Stimulated activated CD4-positive, alpha-beta T cell treated with anti-CD3 and anti-CD28 coated beads, Interleukin-1b, Interleukin-23, amount 100 ng/mL, for 24 hours (primary cell): ENCODE measurements at places on chromosomes 4 and X.

GRCh38 chr4:54550395-54551171 lies 107.2 kb upstream of the KIT start:
- no peak for DNase-seq

GRCh38 chrX:68934421-68934820 lies 105.6 kb downstream of the EFNB1 start:
- DNase-seq: no peak

GRCh38 chr4:155972098-155972497 lies 18.4 kb upstream of the CTSO start:
- DNase-seq: no peak

- no peak for DNase-seq
These were observed 30.9 kb downstream of the CAMK2D start for GRCh38 chr4:113730467-113731216.

DNA sequence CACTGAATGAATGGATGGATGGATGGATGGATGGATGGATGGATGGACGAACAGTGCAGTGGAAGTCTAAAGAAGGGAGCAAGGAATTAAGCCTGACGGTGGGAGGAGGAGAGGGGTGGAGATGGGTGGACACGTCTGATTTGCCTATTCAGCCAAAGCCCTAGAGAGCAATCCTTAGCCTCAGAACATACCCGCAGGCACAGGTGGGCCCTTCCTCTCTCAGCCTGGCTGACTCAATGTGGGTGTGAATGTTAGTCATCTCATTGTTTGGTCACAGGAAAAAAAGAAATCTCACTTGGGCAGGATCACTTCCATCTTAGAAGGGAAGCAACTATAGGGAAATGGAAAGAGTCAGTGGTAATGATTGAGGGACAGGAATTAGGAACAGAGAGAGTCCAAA lies 165.9 kb downstream of the PJA1 start:
- no peak for DNase-seq

DNA sequence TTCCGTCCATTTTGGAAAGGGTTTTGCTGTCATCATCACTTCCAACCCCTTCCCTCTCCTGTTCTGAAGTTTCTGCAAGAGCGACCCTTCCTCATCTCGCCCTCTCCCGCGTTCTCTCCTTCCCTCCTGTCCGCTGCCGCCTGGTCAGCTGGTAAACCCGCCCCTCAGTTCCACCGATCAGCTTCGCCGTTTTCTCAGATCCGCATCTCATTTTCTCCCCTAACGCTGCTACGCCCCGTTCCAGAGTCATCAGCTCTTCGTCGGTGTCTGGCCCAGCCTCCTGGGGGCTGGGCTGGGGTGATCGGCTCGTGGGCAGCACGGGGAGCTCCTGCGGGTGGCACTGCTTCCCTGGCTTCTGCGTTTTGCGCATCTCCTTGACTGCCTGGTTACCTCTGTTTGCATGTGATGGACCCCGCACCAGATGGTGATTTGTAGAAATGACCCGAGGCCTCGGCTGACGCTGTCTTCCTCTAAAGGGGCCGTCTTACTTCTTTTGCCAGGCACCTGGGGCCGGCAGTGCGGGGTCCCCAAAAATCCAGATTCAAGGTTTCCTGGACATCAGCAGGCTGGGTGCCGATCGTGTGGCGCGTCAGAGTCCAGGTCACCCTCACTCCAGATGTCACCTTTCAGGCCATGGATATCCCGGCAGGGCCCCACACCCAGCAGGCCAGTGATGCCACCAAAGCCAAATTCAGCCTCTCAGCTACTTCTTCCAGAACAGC lies 13.4 kb downstream of the CTBP1 start:
- no peak for DNase-seq

DNA sequence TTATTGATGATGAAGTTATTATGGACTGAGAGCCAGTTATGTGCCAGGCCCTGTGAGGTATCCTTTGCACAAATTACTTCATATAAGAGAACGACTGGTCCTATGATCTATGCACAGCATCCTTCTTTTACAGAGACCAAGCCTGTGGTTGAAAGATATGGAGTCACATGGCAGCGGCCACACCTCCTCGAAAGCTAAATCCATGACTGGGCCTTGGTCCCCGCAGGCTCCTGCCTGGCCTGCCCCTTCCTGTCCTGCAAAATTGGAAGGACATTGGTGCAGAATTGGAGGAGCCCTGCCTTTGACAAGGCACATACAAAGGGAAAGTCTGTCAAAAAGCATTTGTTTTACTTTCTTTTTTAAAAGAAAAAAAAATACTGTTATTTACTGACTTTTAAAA lies 18.3 kb downstream of the SORBS2 start:
- no peak for DNase-seq

DNA sequence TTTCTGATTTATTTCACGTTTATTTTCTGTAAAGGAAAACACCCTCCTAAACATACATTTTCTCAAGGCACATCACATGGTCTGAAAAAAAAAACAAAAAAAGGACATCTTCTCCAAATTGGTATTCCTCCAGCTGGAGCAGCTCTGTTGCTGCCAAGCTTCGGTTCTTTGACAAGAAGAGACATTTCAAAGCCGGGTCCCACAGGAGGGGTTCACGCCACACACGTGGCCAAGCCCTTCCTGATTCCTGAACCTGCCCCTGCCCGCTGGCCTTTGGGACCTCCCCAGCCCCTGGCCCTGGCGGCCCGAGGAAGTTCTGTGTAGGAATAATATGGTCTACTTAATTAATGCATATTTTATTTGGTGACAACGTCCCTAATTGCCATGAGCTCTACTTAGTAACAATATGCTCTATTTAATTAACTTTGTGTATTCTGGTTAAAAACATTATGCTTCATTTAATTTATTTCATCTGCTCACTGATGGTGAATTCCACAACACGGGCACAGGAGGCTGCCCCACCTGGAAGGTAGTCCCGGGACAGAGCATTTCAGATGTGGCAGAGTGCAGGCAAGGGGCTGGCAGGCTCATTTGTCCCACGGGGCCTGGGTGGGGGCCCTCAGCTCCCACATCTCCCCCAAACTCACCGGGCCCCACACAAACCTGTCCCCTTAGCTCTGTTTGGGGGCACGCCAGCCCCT lies 5.4 kb upstream of the RGS12 start:
- DNase-seq: no peak

- no peak for DNase-seq
These were observed 5.4 kb upstream of the TRPC3 start for GRCh38 chr4:121957266-121957665.

DNA sequence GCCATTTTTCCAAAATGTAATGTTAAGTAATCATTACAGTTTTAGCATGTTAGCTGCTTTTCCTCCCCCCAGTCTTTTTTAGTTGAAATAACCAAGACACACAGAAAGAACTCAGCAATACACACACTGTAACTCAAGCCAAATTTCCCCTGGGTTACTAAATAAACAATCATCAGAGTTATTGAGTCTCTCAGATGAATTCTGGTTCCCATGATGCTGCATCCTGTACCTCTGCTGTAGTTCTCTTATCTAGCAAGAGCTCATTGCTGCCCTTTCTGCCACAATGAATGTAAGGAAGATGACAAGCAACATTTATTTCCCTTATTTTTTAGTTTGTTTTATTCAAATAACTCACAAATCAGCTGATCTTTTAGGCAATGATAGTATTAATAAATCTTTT lies 185.1 kb downstream of the ARHGAP6 start:
- no peak for DNase-seq
